NCI-H1436 treated with DMSO at 0.1 percent for 48 hours (cell line): ENCODE measurements at places on chromosomes 7 and 10.
A peak's percentile ranks its signal among the peaks of the same experiment; 100 is the strongest.

DNA sequence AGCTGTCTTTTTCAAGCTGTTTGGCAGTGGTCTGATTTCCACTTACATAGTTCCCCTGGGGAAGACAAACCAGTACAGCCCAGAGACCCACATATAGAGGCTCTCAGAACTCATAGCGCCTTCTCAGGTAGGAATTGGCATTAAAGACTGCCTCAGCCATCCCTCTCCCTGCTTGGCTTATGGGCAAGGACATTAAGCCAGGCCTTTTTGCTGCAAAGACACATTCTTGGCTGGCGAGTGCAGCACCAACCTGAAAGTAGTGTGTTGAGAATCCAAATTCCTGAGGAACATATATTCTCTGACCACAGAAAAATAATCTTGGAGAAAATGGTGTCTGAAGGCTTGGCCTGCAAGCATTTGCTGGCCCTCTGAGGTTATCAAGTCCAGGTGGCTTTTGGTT, 39.2 kb upstream of the HPS1 start:
- DNase-seq: no peak

GRCh38 chr10:124622158-124622557, 122.0 kb downstream of the FAM53B start:
- DNase-seq: no peak

DNA sequence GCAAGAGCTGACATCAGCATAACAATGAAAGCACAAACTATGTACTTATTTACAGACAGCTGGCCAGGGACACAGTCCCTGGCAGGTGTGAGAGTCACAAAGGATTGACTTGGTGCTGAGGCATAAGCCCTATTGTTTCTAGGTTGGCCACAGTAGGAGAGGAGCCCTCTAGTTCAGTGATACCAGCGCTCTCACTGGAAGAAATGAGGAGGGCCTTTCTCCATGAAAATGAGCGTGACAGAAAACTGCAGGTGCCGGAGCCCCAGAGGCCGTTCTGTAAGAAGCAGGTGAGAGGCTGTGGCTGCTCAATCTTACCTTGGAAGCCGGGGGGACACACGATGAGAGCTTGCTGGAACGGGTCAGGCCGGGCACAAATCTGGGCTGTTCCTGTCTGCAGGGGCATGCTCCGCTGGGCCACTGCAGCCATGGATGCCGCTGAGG, 90.5 kb downstream of the CLEC2L start:
- DNase-seq: no peak

- peak; percentile 100 for DNase-seq
Observed at GRCh38 chr10:118369641-118370205, 27.6 kb upstream of the FAM204A start.
